Skin of body (tissue), 3 donors: ENCODE measurements at places on chromosomes 6 and 20.

DNA sequence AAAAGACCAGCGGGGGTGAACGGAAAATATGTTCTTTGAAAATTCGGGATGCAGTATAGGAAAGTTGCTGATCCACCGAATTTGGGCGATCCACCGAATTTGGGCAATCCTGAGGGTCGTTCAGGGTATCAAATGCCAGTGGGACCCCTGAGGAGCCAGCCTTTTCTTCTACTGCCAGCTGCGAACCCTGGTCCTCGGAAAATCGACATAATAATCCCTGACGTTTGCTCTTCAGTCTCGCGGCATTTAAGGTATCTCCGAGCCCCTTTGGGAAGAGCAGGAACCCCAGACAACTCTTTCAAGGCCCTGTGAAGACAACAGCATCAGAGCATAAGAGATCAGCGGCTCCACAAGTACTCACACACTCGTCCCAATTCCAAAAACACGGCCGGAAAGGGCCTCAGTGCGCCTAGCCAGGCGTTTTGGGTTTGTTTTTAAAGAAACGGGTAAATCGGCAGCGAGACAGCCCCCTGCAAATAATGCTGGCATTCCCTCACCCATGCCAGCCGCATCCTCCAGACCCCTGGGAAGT lies 1.0 kb downstream of the SIM1 start:
- DNase-seq: no peak

- DNase-seq: no peak
These were observed 83.7 kb upstream of the MPC1 start for GRCh38 chr6:166466178-166467122.

GRCh38 chr20:33386673-33387072 lies 14.6 kb downstream of the CDK5RAP1 start:
- DNase-seq: no peak

- no peak for DNase-seq
These were observed 25.3 kb downstream of the CASS4 start for GRCh38 chr20:56437196-56437960.

DNA sequence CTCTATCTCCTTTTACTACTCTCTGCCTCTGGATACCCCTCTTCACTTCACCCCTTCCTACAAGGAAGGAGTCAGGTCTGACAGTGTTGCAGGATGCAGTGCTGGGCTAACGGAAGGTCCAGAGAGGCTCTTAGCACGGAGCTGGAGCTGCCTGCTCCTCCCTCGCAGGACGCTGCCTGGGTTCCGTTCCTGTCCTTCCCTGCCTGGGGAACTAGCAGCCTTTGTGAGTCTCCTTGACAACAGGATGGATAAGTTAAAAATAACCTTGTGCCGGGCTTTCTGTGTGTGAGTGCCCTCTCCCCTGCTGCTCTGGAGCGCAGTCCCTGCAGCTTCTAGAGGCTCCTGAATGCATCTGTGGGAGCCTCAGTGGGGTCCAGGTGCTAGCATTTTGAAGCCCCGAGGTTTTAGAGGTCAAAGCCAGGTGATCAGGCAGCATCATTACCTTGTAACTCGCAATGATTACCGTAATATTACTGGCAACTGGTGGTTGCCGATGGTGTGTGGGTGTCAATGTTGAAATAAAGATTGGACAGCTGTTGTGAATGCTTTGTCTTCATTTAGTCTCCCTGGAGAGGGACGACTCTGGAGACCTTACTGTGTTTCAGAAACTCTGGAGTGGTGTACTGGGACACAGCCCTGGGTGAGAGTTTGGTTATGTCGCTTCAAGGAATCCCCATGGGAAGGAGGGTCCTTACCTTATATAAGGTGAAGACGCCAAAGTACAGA lies 44.4 kb downstream of the CDS2 start:
- DNase-seq: peak; percentile 20

- DNase-seq: no peak
These were observed 104.0 kb downstream of the MTFR2 start for GRCh38 chr6:136146130-136146529.

DNA sequence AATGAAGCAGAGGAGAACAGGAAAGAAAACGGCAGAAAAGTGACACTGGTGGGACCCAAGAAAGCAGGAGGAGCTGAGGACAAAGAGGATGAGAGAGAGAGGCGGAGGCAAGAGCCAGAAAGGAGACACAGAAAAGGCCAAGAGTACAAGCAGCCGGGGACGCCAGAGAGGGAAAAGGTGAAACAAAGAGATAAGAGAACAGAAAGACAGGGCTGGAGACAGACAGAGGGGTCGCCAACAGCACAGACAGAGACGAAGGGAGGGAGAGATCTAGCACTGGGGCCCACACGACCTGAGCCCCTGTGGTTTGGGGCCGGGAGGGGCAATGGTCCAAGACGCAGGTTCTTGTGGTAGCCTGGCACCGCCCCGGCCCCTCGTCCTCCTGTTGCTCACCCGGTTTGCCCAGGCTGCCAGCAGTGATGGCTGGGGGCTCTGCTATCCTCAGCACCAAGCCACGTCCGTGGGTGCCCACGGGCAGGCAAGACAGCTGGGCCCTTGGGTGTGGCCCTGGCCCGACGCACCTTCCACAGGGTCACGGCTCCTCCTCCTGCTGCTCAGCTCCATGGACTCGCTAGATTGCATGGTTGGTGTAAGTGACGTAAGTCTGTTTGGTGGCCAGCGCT lies 123.5 kb downstream of the GRM4 start:
- DNase-seq: no peak

- no peak for DNase-seq
These were observed 57.4 kb upstream of the RNF144B start for GRCh38 chr6:18329776-18330175.

GRCh38 chr6:150739711-150740349 lies 125.7 kb upstream of the MTHFD1L start:
- no peak for DNase-seq
